ENCODE measurements at places on chromosomes 2 and 18. TPM values are rescaled to one million over a fixed set of nuclear protein-coding genes. Genes with fewer than 3 reads are reported as not detected.
A peak's percentile ranks its signal among the peaks of the same experiment; 100 is the strongest.

- peak; percentile 58 for DNase-seq
Observed at GRCh38 chr2:71748227-71748626, 294.9 kb downstream of the DYSF start.

The SLC19A3 gene
- under 0.01 TPM for total RNA-seq

DNA sequence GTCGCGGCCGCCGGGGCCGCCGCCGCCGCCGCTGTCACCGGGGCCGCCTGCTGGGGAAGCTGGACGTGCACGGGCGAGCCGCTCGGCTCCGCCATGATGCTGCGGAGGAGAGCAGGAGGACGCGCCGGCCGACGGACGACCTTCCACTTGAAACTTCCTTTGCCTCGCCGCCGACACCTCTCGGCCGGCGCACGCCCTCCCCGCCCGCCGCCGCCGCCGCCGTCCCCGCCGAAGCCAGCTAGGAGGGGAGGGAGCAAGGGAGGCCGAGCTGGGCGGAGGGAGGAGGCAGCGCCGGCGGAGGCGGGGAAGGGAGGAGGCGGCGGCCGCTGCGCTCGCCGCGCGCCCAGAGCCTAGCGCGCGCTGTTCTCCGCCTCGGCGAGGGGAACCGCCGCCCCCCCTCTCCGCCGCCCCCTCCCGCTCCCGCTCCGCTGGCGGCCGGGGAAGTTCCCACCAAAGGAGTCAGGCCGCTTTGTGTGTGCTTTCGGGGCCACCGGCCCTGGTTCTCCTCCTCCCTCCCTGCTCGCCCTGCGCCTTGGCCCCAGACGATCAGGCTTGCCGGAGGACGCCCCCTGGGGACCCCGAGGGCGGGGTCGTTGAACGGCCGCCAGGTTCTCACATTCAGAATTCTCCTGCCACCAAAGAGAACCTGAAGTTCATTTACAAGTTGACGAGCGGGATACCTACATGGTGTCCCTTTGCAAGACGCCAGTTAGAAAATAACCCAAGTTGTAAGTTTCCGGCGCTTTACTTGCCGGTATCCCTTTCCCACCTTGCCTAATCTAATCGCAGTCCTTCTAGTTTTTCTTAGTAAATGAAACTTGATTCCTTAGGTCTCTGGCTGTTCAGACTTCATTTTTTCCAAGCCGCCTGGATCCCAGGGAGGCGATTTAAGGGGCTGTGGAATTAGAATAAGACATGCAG is at the start of gene STK39:
Gene STK39 (minus strand): TSS at position 255 of the 921 bp plus-strand sequence. CDS start 160 bp downstream, at position 95.
- DNase-seq = peak; percentile 75

GRCh38 chr18:58180738-58181353 is 136.8 kb downstream of the NEDD4L start:
- DNase-seq = peak; percentile 57

DNA sequence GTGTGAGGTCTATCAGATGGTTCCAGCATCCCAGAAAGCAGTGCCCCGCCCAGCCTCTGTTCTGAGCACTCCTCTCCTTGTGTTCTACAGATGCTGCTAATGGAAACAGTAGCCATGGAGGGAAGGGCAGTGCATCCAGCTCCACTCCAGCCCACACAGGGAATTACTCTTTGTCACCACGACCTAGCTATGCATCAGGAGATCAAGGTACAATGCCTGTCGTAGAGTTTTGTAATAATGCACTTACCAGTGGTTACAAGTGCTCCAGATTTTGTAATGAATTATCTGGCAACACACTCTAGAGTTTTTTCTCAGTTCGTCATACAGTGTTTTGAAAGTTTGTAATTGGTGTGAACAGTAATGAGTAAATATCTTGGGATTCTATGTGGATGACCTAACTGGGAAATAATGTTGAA is 161.1 kb downstream of the ESCO1 start:
- DNase-seq = peak; percentile 88

DNA sequence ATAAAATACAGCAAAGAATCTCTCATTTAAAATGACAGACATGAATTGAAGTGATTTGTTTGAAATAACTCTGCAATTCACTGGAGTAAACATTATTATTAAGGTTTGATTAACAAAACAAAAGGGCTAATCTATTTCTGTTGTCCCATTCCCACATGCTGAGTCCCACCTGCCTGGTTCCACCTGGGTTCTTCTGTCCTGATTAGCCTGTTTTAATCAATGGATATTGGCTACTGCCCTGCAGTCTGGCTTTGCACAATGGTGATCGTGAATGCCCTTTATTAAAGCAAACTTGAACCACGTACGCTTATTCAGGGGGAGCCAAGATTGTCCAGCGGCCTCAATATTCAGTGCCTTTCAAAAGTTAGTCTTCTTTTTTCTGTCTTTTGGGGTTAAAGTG is 72.8 kb upstream of the CDH19 start:
- DNase-seq = no peak

- peak; percentile 61 for DNase-seq
Observed at GRCh38 chr2:69798290-69798908, 31.1 kb upstream of the GMCL1 start.

DNA sequence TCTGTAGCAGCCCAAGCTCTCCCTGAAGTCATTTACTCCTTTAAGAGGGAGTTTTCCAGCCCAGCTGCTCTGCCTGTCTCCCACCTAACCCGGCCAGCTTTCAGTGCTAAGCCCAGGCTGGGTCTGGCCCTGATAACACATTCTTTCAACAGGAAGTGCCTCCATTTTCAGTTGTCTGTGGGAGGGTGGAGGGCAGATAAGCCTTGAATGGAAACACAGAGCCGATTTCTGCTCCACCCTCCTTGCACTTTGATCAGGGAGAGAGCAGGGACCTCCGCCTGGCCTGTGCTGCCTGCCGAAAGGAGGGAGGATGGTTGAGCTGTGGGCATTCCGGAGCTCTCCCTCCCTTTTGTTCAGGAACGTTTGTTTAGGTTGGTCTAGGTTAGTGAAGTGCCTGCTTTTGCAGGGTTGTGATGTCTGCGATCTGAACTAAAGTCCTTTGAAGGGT is 24.8 kb downstream of the GATA6 start:
- peak; percentile 65 for DNase-seq

DNA sequence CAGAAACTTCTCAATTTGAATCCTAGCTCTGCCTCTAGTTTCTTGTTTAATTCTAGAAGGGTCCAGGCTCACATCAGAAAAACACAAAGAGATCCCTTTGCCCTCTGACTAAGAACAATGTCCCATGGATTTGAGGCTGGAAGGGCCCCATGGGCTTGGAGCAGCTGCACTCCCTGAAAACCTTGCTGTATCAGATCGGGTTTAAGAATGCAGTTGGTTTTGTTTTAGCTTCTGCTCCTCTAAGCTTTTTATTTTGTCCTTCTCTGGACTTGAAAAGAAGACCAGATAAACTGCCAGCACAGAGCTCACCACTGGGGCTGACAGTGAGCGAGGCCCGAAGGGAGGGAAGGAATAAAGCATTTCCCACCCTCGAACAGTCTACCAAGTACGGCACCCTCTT is 69.2 kb upstream of the WIPF1 start:
- DNase-seq = no peak

- DNase-seq = peak; percentile 80
Observed at GRCh38 chr2:203673933-203674332, 32.5 kb upstream of the CD28 start.

The RGPD4 gene
- total RNA-seq = not detected

DNA sequence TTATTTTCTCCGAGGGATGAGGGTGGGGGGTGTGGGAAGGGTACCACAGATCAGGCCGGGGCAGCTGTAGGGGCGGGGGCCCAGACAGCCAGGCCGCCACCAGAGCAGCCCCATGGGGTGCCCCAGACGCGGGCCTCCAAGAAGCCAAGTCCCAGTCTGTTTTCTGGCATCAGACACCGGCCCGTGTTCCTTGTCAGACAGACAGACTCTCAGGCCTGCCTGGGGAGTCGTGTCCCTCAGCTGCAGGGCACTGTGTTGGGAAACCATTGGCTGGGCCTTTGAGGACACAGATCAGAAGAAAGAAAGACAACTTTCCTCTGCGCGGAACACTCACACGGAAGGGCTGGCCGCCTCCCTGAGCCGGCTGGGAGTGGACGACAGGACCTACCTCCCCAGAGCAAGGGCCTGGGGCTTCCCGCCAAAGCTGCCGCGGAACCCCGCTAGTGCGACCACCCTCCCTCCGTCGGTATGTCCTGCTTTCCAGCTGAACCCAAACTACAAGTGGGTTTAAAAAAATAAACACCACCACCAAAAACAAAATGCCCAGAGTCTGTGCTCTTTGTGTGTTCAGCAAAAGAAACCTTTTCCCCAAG is 88.0 kb downstream of the SMAD7 start:
- DNase-seq = no peak

DNA sequence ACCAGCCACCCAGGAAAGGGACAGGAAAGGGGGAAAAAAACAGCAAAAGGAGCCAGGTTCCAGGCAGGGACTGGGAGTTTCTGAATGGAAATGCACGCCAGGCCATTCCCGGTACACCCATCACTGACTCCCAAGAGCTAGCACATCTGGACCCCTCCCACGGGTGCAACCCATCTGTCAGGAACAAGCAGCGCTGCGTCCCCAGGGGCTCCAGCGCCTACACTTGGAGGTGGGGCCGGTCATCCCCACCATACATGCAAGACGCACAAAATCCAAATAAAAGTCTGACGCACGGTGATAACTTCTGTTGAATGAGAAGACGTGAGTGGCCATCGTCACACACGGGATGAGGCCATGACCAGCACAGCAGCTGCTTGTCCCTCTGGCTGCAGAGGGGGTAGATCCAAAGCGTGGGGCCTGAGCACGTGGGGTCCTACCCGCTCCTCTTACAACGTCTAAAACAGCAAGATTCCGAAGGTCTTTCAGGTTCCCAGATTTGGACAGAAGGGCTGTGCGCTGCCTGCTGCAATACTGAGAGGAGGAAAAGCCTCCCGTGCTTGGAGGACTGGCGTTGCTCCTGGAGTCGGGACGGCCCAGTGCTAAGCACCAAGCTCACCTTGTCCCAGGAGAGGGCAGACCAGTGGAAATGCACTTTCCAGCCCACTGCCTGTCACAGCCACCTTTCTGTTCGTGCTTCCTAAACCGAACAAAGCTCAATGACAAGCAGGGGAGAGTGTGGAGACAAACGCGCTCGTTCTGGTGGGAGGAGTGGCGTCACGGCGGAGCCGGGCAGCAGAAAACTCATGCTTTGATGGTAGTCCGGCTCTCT is 68.9 kb downstream of the NDUFA10 start:
- no peak for DNase-seq

The LDLRAD4 gene
- total RNA-seq = 0.97 TPM

The VWA3B gene
- total RNA-seq = not detected

DNA sequence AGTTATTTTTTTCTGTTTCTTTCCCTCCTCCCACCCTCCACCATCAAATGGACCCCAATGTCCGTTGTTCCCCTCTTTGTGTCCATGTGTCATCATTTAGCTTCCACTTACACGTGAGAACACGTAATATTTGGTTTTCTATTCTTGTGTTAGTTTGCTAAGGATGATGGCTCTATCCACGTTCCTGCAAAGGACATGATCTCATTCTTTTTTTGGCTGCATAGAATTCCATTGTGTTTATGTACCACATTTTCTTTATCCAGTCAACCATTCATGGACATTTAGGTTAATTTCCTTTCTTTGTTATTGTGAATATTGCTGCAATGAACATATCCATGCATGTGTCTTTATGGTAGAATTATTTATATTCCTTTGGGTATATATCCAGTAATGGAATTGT is 91.3 kb upstream of the TNP1 start:
- no peak for DNase-seq

The IL36G gene
- not detected for total RNA-seq

GRCh38 chr2:4964579-4964978 is 727.6 kb upstream of the SOX11 start:
- DNase-seq = no peak

The IL36B gene
- total RNA-seq = not detected

The MAP2 gene
- 37.1 TPM for total RNA-seq

The TMEM198 gene
- total RNA-seq = 2.9 TPM

GRCh38 chr2:207683879-207684627 is 27.4 kb upstream of the CCNYL1 start:
- DNase-seq = peak; percentile 87

The SCYGR4 gene
- not detected for total RNA-seq

DNA sequence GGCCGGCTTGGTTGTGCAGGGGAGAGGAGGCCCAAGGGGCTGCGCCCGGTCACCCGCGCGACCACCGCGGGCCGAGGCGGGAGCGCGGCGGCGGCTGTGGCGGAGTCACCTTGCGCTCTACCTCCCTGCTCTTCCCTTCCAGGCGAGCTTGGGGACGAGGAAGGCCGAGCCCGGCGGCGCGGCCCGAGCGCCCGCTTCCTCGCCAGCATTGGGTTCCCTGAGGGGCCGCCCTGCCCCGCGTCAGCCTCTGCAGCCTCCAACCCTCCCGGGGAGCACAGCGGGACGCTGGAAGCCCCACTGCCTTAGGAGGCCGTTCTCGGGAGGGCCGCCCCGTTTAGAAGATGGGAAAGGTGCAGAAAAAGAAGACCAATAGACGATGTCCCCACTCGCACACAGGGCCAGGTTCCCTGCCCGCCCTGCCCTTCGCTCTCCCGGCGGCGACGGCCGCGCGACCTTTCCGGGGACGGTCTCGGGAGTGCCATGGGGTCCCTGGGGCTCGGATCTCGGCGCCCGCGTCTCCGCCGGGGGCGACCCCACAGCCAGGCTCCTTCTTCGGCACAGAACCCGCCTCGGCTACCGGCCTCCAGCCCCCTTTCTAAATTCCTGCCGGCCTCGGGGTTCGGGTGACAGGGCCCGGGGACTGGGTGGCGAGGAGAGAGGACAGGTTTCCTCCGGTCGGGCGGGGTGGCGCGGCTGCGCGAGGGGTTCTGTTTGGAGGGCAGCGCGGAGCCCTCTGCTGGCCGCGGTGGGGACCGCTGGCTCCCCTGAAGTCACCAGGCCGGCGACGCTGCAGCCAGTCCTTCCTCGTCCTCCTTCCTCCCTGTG is 85.5 kb downstream of the HS6ST1 start:
- DNase-seq = peak; percentile 75

GRCh38 chr2:215651412-215651811 is 215.5 kb upstream of the FN1 start:
- no peak for DNase-seq

The FER1L5 gene
- 0.86 TPM for total RNA-seq

GRCh38 chr2:234632527-234633391 is 135.9 kb upstream of the ARL4C start:
- peak; percentile 100 for DNase-seq

DNA sequence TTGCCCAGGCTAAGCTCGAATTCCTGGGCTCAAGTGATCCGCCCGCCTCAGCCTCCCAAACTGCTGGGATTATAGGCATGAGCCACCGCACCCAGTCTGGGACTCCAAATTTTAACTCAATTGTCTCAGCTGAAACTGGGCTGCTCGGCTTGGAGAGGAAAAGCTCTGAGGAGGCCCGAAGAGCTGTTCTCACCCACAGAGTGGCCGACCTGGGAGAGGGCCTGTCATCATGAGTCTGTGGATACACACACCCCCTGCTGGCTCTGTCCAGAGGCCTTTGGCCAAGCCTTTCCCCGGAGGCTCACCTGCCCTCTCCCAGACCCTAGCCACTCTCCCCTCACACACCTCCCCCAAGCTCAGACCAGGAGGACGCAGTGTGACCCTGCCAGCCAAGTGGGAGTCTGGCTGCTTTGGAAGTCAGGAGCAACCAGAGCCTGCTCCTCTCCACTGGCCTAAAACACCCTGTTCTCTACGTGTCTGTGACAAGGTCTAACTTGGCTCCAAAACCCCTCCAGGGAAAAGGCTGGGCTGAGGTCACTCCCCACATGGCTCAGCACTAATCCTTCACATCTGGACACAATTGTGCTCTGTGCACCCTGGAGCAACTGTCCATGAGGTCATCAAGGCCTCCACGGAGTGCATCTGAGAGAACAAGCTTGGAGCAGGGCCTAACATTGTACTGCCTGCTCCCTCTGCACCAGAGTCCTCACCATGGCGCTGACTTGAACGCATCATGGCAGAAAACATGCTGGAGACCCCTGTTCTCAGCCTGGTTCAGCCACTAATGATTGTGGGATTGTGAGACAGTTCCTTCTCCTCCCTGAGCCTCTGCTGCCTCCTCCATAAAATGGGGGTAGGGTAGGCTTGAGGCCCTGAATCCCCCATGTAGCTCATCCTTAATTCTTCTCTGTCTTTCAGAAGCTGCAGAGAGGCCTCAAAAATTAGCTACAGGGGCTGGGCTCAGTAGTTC is 49.9 kb upstream of the RAB6C start:
- peak; percentile 49 for DNase-seq

All from fibroblast of villous mesenchyme (primary cell).